ENCODE measurements at places on chromosomes 12 and 14.

GRCh38 chr14:29043737-29044136 lies 277.1 kb downstream of the FOXG1 start:
- no peak for DNase-seq

DNA sequence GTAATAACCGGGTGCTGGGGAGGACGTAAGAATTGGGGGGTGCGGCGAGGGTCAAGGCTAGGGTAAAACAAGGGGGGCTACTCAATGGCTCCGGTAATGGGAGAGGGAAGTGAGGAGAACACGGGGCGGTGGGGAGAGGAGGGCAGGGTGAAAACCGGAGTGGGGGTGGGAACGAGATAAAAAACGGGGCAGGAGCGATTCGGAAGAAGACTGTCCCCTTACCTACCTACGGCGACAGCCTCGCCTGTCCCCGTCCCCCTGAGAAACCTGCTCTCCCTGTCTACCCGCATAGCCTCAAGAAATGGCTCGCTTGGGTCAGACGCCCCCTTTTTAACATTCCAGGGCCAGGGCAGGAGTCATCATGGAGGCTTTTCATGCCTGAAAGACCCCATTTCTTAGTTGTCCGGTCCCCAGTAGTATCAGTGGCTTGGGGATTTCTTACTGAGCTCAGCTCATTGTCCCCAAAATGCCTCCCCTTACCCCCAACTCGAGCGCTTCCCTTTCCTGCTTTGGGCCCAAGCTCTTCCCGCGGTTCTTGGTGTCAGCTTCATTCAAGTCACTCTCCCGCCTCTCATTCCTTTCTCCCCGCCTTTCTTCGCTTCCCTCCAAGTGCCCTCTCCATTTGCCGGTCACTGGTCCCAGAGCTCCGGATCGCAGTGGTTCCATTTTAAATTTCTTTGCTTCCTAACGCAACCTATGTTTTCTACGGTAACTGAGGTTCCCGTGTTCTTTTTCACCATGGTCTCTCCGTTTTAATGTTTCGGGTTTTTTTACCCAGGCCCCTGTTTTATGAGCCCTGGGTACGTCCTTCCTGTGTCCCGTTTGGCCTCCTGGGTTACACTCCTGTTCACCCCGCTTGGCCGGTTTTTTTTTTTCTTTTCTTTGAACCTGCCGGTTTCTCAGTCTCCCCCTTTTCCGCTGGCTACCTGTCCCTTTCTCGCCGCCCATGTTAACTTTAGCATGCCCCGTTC lies 1.2 kb upstream of the WSB2 start:
- DNase-seq, result peak; percentile 22

DNA sequence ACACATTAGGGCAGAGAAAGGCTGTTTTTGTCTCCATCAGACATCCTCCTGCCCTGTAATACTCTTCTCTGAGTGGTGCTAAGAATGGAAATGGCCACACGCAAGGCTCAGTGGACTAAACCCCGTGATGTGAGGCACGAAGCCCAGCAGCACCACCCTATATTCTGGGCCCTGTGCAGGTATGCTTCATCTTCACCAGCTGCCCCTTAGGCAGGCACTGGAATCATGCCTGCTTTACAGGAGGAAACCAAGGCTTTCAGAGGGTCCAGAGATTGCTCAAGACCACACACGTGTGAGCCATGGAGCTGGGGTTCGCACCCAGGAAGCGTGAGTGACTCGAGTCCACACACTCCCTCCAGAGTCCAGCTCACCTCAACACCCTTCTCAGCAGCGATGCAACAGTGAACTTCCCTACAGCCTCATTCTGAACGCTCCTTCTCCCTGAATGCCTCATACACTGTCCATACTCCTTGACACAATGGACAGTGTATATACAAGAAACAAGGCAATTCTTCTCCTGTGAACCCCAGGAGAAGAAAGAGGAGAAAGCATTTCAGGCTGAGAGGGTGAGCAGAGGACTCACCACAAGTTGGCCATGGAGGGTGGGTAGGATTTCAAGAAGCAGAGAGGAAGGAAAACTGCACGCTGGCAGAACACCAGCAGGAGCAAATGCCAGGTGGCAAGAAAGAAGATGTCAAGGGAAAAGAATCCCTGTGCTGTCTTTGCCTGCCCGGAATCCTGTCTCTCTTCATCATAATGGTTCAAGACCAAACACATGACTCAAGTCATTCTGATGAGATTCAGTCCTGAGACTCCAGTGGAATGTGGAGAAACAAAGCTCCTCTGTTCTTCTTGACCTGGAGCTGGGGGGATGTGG lies 39.1 kb downstream of the NT5DC3 start:
- DNase-seq, result no peak

- no peak for DNase-seq
These were observed 30.9 kb downstream of the RTRAF start for GRCh38 chr14:52020161-52020714.

DNA sequence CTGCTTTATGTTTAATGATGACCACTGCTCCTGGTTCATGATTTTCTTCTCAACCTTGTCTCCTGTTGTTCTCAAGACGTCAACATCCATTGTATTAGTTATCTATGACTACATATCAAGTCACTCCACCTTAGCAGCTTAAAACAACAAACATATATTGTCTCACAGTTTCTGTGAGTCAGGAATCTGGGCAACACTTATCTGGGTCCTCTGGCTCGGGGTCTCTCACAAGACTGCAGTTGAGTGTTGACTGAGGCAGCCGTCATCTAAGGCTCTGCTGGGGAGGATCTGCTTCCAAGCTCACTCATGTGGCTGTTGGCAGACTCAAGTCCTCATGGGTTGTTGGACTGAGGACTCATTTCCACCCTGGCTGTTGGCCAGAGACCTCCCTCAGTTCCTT lies 27.3 kb upstream of the FRS2 start:
- DNase-seq, result no peak

DNA sequence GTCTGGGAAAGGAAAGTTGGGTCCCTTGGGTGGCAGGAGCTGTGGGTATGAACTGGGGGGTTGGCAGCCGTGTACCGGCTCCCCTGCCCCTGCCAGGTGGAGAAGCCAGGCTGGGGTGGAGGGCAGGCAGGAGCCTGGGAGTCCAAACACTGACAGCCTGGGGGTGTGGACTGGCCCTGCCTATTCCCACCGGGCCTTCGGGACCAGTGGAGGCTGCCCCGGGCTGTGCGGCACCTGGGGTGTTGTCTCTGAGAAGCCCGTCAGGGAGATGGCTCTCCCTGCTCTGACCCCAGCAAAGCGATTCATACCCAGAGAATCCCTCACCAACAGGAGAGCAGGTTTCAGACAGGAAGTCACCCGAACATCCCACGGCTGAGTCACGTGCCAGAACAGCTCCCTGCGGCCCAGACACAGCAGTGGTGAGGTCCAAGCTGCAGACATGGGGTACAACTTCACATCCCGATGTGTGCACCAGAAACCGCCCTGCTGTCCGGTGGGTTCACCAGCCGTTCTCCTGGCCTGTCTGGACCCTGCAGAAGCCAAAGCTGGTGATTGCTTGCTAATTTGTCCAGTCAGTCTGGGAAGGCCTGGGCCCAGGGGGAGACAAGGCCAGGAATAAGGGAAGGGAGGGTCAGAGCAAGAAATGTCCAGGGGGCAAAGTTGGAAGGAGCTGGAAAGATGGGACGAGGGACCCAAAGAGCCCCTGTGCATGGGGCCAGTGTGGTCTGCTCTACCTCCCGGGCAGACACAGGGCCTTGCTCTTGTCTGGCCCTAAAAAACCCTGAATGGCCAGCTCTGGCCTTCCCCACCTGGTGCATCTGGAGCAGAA lies 2.1 kb upstream of the GPR132 start:
- DNase-seq, result peak; percentile 59

DNA sequence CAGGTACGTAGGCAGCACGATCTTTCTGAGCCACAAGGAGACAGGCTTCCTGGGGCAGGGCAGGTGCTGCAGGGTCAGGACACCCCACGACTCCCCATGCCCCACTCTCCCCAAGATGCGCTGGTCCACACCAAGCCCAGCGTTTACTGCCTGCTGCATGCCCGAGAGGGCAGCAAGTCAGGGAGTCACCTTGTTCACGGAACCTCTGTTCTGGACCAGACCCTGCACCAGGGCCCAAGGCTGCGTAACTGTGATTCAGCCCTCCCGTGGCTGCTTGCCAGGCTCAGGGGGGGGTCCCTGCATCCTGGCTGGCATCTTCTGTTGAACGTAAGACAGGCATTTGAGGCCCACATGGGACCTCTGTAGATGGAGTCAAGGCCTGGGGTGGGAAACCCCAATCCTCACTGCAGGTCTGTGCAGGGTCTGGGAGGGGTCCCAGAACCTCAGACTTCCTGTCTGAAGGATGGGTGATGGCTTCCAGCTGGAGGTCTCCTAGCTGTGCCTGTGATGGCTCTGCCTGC lies 228.6 kb upstream of the RTL1 start:
- no peak for DNase-seq

DNA sequence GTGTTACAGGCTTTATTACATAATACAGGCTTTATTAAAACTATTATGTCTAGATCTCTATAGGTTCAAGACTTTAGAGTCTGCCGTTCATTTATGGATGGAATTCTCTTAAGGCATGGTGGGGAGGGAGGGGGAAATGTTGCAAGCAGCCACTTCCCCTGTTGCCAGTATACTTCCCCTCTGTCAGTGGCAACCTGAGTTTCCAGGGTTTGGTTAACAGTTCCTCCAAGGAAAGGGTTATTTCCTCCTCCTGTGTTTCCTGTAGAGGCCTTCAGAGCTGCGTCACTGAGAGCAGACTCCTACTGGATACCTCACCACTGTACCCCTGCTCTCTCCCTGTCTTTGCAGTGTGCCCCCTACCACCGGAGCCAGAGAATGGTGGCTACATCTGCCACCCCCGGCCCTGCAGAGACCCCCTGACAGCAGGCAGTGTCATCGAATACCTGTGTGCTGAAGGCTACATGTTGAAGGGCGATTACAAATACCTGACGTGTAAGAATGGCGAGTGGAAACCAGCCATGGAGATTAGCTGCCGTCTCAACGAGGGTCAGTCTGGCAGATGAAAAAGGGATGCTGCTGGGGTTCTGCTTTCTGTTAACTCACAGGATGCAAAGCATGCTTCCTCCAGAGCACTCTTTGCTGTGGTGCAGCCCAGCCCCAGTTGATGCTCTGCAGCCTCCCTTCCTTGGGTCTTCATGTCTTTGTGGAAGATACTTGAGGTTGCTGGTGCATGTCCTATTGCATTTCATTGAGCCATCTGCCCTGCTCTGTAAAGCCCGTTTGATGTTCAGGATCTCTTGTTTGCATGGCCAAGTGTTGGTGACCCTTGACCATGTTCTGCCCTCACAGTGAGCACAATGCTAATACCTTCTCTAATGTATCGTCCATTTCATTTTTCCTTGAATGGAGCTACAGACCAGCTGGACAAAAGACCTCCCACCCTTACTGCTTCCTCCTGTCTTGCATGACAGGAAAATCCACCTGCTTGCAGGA lies 63.6 kb upstream of the SRSF5 start:
- DNase-seq, result peak; percentile 24

GRCh38 chr12:100899301-100899700 lies 104.7 kb downstream of the ANO4 start:
- no peak for DNase-seq

DNA sequence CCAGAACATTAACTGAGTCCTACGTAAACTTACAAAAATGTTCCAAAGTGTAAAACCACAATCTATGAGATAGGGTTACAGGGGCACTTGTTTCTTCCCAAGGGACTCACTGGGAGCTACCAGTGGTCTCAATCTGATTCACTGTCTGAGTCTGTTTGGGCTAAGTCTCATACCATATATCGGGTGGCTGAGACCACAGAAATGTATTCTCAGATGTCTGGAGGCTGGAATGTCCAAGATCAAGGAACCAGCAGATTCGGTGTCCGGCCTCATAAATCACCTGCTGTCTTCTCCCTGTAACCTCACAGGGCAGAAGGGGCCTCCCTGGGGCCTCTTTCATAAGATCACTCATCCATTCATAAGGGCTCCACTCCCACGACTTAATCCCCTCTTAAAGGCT lies 616.3 kb upstream of the TMEM132C start:
- no peak for DNase-seq

- DNase-seq, result no peak
These were observed 440.9 kb downstream of the LRIG3 start for GRCh38 chr12:58479401-58479800.

DNA sequence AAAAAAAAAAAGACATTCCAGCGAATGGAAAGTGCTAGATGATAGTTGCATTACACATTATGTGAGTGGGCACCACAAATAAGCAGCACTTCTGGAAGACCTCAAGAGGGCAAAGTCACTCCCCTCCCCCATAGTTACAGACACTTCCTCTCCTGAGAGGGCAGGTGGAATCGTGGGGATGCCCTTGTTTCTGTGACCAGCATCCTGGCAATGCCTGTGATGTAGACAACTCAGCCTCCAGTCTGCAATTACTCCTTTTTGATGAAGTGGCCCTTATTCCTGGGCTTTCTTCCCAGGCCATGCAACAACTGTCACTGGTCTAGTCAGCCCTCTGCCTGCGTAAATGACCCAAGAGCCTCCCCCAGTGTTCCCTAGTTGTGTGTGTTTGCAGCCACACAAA lies 104.8 kb downstream of the VRK1 start:
- no peak for DNase-seq

DNA sequence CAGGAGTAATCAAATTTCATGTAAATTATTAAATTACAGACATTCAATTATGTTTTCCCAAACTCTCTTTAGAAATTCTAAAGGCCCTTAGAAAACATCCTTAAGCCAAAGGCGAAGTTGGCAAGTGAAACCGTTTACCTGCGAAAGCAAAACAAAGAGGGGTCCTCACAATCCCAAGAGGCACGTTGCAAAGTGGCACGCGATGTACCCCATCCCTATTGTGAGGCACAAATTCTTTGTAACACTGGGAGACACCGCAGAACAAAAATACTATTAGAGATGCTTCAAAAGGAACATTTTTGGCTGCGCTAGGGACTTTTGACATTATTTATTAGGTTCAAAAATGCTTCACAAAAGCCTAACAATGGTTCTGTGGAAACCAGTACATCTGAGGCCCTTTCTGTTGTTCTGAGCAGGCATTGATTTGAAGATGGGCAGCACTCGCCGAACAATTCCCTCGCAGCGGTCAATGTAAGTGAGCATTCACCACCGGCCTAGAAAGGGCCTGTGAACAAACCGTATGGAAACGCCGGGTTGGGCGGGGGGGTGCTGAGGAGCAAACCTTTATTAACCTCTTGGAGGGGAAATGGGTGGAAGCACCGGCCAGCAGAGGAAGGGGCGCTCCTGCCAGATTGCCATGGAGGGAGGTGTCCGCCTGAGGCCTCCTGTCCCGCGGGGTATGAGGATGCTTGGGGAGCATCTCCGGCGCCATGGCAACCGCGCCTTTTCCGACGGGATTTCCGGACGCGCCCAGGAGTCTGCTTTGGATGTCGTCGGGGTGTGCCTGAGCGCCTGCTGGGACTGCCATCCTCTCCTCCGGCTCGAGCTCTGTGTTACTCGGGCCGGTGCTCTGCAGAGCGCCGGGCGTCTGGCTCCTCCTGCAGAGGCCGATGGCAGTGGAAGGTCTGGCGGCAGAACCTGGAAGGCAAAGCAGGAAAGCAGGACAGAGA lies 193.9 kb downstream of the C12orf42 start:
- no peak for DNase-seq

Data from CD4-positive, alpha-beta T cell treated with Interleukin-4 for 1 hour (primary cell).